ENCODE measurements at places on chromosomes 7 and 10.

- DNase-seq: no peak
Measured at GRCh38 chr10:13520194-13520593, 8.6 kb downstream of the BEND7 start.

DNA sequence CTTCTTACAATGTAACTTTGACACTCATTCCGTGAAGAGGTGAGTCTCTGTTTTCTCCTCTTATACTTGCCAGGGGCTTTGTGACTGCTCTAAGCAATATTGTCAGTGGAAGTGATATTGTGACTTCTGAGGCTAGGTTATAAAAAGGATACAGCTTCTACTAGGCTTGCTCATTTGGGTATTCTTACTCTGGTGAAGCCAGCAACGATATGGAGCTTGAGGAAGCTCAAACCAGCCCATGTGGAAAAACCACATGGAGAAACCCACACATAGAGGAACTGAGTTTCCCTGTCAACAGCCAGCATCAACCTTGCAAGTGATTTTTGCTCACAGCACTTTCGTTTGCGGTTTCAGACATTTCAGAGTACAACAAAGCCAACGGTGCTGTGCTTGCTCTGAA, 149.6 kb upstream of the SEMA3E start:
- DNase-seq: no peak

DNA sequence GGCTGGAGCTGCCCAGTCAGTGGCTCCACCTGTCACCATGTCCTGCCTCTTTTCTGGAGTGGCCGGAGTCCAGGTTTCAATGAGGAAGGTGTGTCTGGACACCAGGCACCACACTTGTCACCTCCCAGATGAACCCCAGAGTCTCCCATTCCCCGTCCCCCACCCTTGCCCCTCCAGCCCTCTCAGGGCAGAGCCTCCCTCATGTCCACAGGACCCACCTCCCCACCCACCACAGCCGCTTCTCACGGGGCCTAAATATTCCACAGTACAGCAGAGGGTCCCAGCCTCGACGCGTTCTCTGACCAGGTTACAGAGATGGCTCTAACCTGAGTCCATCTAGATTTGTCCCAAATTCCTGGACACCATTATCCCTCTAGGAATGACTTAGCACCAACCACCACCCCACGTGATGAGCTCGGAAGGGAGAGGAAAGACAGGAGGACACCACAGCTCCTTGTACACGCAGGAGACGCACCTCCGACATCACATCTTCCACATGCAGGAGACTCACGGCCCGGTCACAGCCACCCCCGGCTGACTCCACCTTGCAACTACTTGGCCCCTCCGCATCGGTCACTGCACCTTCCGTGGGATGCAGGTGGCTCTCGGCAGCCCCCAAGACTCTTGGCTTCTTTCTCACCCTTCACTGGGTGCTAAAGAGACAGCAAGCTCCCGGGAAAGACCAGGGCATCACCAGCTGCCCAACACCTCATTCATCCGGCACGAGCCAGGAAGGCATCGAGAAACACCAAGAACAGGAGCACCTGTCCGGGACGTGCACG, 560.2 kb downstream of the DNAJB6 start:
- no peak for DNase-seq

DNA sequence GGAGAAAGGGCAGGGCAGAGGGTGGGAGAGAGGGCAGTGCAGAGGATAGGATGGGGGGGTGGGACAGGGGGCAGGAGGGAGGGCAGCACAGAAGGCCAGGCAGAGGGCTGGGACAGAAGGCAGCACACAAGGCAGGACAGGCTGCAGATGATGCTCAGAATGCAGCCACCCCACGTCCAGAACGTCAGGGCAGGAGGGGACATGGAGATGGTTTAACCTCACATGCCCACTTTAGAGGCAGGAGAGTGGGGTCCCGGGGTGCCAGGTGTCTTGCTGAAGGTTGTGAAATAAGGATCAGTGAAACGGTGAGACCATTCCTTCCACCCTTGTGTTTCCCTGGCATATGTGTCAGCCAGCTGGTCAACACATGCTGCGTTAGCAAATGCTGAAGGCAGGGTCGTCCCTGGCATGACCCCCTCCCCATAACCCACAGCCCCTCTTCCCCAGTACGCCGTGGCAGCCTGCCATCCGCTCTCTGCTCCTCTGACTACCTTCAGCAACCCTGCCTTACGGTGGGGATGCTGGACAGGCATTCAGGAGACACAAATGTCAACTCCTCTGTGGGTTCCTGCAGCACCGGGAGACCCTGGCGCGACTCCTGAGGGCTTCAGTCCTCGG, 592.1 kb downstream of the DNAJB6 start:
- DNase-seq: no peak

DNA sequence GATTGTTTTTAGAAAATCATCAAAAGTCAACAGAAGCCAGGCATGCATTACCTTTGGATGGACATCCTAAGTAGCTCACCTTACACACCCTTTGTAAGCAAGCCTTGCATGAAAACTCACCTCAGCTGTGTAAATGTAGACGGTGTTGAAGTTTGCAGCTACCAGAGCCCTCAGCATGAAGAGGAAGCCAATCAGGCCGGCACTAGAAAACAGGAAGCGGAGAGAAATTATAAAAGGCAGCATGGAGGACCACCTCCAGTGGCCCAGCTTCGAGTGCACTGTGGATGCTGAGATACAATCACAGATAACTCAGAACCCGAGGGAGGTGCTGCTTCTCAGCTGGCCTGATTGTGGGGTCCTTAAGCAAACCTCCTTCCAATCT, 75.3 kb downstream of the SVOPL start:
- peak; percentile 13 for DNase-seq

DNA sequence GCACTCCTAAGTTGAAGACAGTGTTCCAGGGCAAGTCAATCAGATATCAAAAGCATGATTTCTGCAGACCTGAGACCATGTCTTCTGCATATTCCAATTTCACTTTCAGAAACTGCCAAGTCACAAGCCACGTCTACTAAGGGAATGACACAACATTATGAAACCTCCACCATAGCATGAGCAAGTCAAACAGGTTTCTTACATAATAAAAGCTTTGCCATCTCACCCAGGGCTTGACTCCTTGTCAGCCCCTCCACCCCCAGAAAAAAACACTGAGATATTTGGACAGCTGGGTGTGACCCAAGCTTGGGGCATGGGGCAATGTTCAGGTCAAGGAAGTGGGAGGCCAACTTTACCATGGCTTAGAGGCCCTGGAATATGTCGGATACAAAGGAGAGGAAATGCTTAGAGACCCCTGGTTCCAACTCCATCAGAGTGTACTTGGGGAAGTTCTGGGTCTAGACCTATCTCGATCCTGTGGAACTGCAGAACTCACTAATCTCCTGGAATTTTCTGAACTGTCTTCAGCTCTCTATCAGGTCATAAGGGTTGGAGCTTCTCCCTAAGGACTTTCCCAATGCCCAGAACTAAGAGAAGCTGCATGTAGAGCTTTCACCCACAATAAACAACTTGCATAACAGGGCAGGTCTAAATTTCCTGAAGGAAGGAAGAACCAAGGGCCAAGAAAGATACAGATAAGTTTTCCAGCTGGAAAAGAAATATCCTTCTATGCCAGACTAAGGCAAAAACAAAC, 80.6 kb upstream of the NAMPT start:
- DNase-seq: no peak

GRCh38 chr7:112957901-112958300, 128.7 kb downstream of the GPR85 start:
- DNase-seq: no peak

DNA sequence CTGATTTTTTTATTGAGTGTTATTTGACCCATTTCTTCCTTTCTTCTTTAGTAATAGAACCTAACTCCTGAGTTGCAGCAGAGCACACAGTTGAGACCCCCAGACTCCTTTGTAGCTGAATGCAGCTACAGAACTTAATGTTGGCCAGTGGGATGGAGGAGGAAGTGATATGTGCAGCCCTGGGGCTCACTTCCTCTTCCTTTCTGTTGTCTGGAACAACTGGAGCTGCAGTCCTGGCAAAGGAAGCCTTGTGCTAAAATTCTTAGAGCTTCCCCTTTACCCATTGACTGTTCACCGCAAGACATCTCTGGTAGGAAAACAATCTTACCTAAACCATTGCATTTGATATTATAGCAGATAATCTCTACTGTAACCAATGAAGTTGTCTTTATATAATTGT, 86.6 kb downstream of the ITGB8 start:
- DNase-seq: no peak

- no peak for DNase-seq
Measured at GRCh38 chr10:66783316-66783715, 142.5 kb upstream of the LRRTM3 start.

DNA sequence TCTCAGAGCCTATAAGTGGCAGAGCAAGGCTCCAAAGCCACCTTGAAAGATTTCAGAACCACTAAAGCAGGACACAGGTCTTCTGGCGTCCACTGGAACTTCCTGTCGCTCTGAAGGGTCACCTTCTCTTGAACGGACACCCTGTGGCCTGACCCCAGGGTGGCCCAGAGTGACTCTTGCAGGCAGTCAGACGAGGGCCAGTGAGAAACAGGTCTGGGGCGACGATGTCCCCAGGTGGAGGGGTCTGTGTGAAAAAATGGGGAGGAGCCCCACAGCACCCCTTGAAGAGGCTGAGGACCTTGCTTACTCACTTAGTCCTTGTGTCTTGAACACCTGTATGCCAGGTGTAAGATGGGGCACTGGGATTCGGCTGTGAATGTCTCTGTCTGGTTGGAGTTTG, 946 bp upstream of the RASGEF1A start:
- no peak for DNase-seq

DNA sequence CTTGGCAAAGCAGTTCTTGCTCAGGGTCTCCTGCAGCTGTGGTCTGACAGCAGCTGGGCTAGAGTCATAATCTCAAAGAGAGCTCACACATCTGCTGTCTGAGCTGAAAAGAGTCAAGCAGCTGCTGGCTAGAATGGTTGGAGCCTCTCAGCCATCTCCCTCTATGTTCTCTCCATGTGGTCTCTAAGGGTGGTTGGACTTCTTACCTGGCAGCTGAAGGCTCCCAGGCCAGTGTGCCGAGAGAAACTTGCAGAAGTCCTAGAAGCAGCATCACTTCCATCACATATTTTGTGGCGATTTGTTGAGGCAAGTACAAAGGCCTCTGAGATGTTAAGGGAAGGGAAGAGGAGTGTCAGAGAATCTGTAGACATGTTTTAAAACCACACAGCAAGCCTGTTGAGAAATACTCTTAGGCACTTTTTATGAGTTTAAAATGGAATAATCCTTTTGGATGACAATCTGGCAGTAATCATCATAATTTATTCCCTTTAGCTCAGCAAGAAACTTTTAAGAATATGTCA, 93.2 kb downstream of the REEP3 start:
- no peak for DNase-seq

DNA sequence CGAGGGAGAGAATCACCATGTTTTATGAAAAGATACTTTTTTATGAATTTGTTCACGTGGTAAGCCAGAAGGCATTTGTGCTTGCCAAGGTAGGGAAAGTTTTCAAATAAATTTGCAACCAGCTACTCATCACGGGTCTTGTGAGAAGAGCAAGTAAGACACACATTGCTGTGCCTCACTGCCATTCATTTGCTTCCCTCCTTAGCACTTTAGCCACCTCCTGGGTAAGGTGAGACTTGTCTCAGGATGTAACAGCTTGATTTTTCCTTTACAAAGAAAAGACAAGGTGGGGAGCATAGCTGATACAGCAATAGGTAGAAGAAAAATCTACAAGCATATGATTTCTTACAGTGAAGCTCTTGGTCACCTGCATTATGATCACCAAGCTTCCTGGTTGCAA, 342.4 kb upstream of the GRM3 start:
- DNase-seq: no peak
